ENCODE measurements at places on chromosomes 1 and 21. TPM values are rescaled to one million over a fixed set of nuclear protein-coding genes. Genes with fewer than 3 reads are reported as not detected.
A peak's percentile ranks its signal among the peaks of the same experiment; 100 is the strongest.

GRCh38 chr1:36824390-36824861, 209.9 kb downstream of the GRIK3 start:
- H3K4me3 ChIP-seq, result no peak overlapping the region
- H3K27ac ChIP-seq, result no peak overlapping the region
- H3K4me1 ChIP-seq, result no peaks in the 10 kb centered on the region

DNA sequence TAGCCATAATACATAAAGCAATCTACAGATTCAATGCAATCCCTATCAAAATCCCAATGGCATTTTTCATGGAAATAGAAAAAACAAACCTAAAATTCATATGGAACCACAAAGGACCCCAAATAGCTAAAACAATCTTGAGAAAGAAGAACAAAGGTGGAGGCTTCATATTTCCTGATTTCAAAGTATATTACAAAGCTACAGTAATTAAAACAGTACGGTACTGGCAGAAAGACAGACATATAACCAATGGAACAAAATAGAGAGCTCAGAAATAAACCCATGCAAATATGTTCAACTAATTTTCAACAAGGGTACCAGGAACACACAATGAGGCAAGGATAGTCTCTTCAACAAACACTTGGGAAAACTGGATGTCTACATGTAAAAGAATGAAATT, 87.0 kb downstream of the DENND1B start:
- no peak overlapping the region for H3K4me3 ChIP-seq
- H3K4me1 ChIP-seq, result peaks cover 6% of the 10 kb centered on the region
- H3K36me3 ChIP-seq, result no peaks in the 10 kb centered on the region

- H3K27ac ChIP-seq, result no peak overlapping the region
- no peak overlapping the region for H3K4me3 ChIP-seq
- H3K36me3 ChIP-seq, result peaks cover 25% of the 10 kb centered on the region
- no peaks in the 10 kb centered on the region for H3K27me3 ChIP-seq
- DNase-seq, result no peak
- no peaks in the 10 kb centered on the region for H3K4me1 ChIP-seq
These were observed 160.6 kb upstream of the CD34 start for GRCh38 chr1:208071435-208072031.

- no peak overlapping the region for H3K27ac ChIP-seq
- H3K36me3 ChIP-seq, result no peaks in the 10 kb centered on the region
- no peaks in the 10 kb centered on the region for H3K27me3 ChIP-seq
- DNase-seq, result no peak
- H3K4me1 ChIP-seq, result no peaks in the 10 kb centered on the region
These were observed 351.6 kb upstream of the B3GALT2 start for GRCh38 chr1:193538003-193538354.

DNA sequence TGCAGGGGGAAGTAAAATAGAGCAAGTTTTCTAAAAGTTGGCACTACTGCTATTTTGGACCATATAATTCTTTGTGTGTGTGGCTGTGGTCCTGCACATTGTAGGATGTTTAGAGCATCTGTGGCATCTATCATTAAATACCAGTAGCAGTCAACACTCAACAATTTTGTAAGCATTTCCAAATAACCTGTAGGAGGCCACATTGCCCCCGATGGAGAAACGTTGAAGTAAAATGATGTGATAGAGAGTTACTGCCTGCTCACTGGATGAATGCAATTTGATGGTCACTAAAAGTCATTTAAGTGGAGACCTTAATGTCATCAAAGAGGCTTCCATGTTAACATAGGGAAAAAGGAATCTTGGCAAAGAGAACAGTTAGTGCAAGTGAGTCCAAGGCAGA, 560.8 kb downstream of the NEGR1 start:
- H3K4me1 ChIP-seq, result no peaks in the 10 kb centered on the region
- H3K4me3 ChIP-seq, result no peak overlapping the region
- H3K27me3 ChIP-seq, result no peaks in the 10 kb centered on the region
- H3K36me3 ChIP-seq, result no peaks in the 10 kb centered on the region
- DNase-seq, result no peak
- H3K27ac ChIP-seq, result no peak overlapping the region

DNA sequence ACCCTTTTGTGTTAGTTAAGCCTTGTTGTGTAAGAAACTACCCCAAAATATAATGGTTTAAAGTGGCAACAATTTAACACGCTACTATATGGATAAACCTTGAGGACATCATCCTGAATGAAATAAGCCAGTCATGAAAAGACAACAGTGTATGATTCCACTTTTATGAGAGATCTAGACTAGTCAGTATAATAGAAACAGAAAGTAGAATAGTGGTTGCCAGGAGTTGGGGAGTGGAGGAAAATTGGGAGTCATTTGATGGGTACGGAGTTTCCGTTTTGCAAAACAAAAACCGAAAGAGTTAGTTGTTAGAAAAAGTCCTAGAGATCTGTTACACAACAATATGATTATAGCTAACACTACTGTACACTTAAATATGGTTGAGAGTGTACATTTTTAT, 16.0 kb upstream of the CHIA start:
- H3K4me3 ChIP-seq, result no peak overlapping the region
- H3K27ac ChIP-seq, result no peak overlapping the region
- DNase-seq, result no peak

DNA sequence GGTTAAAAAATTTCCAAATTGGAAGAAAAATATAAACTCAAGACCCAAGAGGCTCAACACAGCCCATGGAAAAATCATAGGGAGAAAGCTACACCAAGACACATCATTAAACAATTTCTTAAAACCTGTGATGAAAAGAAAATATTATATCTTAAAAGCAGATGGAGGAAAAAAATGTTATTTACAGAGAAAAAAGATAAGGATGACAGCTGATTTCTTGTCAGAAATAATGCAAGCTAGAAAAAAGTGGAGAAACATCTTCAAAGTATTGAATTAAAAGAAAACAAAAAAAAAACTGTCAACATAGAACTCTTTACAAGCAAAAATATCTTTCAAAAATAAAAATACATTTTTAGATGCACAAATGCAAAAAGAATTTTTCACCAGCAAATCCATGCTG, 930.5 kb downstream of the ADGRL2 start:
- no peak overlapping the region for H3K27ac ChIP-seq
- no peaks in the 10 kb centered on the region for H3K27me3 ChIP-seq
- no peak for DNase-seq
- H3K36me3 ChIP-seq, result no peaks in the 10 kb centered on the region
- no peak overlapping the region for H3K4me3 ChIP-seq

DNA sequence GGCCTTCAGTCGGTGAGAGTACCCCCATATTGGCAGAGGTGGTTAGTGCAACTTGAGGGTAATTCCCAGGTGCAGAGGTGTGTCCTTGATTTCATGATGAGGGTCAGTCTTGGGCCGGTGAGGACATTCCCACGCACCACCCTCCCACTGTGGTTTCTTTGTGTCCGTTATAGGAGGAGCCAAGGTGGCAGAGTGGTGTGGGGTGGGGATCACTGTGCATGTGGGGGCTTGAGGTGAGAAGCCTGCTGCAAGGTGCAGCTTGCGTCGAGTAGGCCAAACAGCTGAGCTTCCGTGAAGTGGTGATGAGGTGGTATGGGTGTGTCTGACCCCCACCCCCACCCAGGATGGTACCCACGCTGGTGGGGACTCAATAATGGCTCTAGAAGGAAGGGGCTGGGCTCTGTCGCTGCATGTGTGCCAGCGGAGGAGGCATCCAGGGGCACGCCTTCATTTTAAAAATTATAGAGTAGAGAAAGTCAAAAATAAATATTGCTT, 6.2 kb downstream of the PTPRF start:
- DNase-seq, result no peak
- H3K36me3 ChIP-seq, result no peaks in the 10 kb centered on the region
- no peak overlapping the region for H3K27ac ChIP-seq

GRCh38 chr1:72662918-72663317, 380.6 kb upstream of the NEGR1 start:
- no peaks in the 10 kb centered on the region for H3K27me3 ChIP-seq
- H3K4me1 ChIP-seq, result no peaks in the 10 kb centered on the region
- no peak for DNase-seq
- no peak overlapping the region for H3K4me3 ChIP-seq

GRCh38 chr21:24852610-24853195, 754.6 kb downstream of the MRPL39 start:
- no peaks in the 10 kb centered on the region for H3K4me1 ChIP-seq
- H3K27ac ChIP-seq, result no peak overlapping the region
- no peaks in the 10 kb centered on the region for H3K27me3 ChIP-seq
- H3K4me3 ChIP-seq, result no peak overlapping the region

GRCh38 chr1:224132901-224133300, 19.0 kb downstream of the FBXO28 start:
- no peak overlapping the region for H3K4me3 ChIP-seq
- H3K27me3 ChIP-seq, result no peaks in the 10 kb centered on the region
- H3K36me3 ChIP-seq, result peaks cover 25% of the 10 kb centered on the region
- no peaks in the 10 kb centered on the region for H3K4me1 ChIP-seq

GRCh38 chr1:48684381-48684780, 92.3 kb downstream of the BEND5 start:
- DNase-seq, result no peak
- peak overlapping the region; percentile 4 for H3K4me3 ChIP-seq
- peaks cover 13% of the 10 kb centered on the region for H3K4me1 ChIP-seq

A3GALT2 gene
- total RNA-seq, result 0.71 TPM

DNAJC28 gene
- total RNA-seq, result 0.42 TPM

C4BPA gene
- 0.71 TPM for total RNA-seq

KRTAP22-2 gene
- not detected for total RNA-seq

ADAM30 gene
- not detected for total RNA-seq
